ENCODE measurements at places on chromosomes 13 and 19. TPM values are rescaled to one million over a fixed set of nuclear protein-coding genes. Genes with fewer than 3 reads are reported as not detected.

TPTE2 gene
- not detected for total RNA-seq

ZNF296 gene
- total RNA-seq = 9.2 TPM

CEACAM1 gene
- total RNA-seq = 1.4 TPM

CCL25 gene
- total RNA-seq = not detected

POLR2E gene
- total RNA-seq = 217 TPM

PRODH2 gene
- total RNA-seq = 0.66 TPM

SARS2 gene
- 55.5 TPM for total RNA-seq
